ENCODE measurements at places on chromosomes 3 and 15.
A peak's percentile ranks its signal among the peaks of the same experiment; 100 is the strongest.

GRCh38 chr3:12186046-12186445 is 27.3 kb upstream of the TIMP4 start:
- DNase-seq, result no peak

DNA sequence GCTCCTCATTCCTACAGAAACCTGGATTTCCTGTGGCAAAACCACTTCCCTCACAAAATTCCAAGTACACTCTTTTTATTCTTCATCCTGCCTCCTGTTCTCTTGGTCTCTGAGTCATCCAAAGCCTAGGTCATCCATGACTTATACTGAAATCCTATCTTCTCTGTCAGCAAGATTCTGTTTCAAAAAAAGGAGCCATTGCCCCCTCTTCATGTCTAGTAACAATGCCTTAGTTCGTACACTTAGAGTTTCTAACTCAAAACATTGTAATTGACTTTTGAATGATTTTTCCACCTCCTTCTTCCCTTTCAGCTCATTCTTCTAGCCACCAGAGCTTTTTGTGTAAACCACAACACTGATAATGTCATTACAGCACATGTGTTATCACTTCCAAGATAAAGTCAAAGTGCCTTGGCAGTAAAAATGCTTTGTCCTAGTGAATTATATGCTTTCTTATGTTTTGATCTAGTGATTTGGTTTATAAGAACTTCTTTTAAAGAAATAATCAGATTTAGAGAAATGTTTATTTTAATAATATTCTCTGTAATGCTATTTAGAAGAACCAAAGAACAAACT is 256.5 kb upstream of the NECTIN3 start:
- peak; percentile 73 for DNase-seq

- DNase-seq, result no peak
Observed at GRCh38 chr3:80771085-80771484, 990.4 kb downstream of the GBE1 start.

DNA sequence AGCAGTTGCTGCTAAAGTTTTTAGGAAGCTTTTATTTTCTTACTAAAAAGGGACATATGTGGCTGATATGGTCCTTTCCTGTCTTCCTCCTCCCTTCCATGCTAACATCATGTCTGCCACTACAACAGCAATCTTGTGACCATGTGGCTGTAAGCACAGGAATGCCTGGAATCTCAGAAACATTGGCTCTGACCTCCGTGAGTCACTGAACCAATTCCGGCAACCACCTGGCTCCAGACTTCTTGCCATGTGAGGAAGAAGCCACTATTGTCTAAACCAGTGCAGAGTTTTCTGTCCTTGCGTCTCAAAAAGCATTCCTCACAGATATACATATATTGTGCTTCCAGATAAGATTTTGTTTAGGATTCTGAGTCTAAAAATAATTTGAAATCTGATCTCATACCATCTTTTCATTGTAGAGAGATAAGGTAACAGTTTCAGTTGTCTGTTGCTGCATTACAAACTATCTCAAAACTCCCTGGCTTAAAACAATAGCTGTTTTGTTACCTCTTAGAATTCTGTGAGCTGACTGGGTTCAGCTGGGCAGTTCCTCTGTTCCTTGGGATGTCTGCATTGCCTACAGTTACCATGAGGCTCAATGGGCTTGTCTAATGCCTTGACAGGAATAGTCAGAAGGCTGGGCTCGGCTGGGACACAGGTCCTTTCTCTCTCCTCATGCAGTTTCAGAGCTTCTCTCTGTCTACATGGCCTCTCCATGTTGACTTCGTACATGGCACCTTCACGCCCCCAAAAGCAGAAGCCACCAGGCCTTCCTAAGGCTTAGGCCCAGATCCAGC is 77.3 kb upstream of the MAGI1 start:
- peak; percentile 98 for DNase-seq

GRCh38 chr3:157464321-157464720 is 27.7 kb downstream of the PTX3 start:
- peak; percentile 57 for DNase-seq

DNA sequence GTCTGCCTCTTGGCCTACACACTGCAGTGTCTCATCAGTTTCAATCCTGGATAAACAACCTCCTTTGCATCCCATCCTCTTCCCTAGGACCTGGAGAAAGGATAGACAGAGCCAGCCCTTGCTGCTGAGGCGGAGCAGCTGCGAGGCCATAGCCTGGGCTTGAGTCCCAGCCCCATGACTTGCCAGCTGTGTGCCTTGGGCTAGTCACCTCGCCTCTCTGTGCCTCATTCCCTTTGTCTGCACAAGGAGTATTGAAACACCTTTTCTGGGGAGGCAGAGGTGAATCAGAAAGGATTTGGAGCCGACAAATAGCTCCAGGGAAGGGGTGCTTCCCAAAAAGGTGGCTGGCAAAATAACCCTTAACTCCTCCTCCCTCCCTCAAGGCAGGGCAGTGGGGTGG is 65.0 kb upstream of the SLC6A1 start:
- no peak for DNase-seq

DNA sequence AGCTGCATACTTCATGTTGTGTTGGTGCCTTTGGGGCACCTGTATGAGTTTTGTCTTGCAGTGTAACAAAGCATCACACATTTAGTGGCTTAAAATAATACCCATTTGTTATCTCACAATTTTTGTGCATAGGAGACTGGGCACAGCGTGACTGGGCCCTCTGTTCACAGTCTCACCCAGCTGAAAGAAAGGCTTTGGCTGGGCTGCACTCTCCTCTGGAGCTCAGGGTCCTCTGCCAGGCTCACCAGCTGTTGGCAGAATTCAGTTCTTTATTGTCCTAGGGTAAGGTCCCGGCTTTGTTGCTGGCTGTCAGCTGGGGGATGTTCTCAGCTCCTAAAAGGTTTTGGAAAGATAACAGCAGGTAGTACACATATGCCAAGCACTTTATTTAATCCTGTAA is 263.3 kb downstream of the CLSTN2 start:
- no peak for DNase-seq

DNA sequence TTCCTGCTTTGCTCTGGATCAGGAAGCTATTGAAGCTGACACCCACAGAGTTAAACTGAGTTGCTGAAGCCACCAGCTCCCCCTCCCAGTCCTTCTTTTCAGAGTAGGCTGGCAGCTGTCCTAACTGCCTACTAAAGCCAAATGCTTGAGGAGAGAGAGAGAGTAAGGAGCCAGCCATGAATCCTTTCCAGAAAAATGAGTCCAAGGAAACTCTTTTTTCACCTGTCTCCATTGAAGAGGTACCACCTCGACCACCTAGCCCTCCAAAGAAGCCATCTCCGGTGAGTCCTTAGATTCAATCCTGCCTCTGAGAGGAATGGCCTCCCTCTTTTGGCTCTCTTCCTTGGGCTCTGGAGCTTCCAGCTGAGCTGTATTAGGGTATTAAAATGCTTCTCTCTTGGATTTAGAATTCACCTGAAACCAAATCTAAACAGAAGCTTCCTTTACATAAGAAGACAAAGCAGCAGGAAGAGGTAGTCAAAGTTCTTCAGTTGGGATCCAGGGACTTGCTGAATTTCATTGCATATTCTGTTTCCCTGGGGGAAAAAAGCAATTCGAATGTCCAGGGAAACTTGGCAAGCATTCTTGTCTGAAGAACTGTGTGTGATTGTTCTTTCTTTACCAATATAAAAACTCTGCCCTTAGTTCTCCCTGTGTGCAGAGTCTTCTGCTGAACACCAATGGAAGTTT is at the start of gene SLC15A2:
SLC15A2 (plus strand) TSS at position 101 of the 690 bp plus-strand sequence; CDS start at position 177, 76 bp downstream.
- DNase-seq, result peak; percentile 52

GRCh38 chr15:35738370-35738769 is 192.4 kb upstream of the DPH6 start:
- DNase-seq, result peak; percentile 58

DNA sequence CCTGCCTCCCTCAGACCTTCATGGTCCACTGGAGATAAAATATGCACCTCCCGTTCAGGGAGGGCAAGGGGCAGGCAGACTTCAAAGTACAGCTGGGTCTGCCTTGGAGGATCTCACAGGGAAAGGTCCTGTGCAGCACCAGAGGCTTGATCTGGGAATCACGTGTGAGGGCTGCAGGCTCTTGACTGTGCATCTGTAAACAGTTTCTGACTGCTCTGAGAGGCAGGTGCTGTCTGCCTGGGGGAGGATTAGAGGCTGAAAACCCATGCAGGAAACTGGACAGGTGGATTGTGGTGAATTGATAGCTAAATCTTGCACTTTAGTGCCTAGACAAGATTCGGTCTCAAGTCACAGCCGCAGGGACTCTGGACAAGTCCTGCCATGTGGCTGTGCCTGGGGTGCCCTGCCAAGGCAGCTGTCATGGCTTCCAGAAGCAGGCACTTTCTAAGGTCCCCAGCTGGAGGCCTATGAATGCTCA is 239.3 kb downstream of the EPHB1 start:
- no peak for DNase-seq
